ENCODE measurements at places on chromosomes 4 and X. TPM values are rescaled to one million over a fixed set of nuclear protein-coding genes. Genes with fewer than 3 reads are reported as not detected.

DNA sequence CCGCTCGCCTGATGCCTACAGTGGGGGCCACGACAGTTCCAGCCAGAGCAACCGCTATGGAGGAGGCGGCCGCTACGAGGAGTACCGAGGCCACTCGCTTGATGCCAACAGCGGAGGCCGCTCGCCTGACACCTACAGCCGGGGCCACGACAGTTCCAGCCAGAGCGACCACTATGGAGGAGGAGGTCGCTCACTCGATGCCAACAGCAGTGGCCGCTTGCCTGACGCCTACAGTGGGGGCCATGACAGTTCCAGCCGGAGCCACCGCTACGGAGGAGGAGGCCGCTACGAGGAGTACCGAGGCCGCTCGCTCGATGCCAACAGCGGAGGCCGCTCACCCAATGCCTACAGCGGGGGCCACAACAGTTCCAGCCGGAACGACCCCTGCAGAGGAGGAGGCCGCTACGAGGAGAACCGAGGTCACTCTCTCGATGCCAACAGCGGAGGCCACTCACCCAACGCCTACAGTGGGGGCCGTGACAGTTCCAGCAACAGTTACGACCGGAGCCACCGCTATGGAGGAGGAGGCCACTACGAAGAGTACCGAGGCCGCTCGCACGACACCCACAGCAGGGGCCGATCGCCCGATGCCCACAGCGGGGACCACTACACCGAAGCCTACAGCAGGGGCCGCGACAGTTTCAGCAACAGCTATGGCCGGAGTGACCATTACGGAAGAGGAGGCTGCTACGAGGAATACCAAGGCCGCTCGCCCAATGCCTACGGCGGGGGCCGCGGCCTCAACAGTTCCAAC, 2.5 kb downstream of the RBMXL3 start:
- no peak for DNase-seq

DNA sequence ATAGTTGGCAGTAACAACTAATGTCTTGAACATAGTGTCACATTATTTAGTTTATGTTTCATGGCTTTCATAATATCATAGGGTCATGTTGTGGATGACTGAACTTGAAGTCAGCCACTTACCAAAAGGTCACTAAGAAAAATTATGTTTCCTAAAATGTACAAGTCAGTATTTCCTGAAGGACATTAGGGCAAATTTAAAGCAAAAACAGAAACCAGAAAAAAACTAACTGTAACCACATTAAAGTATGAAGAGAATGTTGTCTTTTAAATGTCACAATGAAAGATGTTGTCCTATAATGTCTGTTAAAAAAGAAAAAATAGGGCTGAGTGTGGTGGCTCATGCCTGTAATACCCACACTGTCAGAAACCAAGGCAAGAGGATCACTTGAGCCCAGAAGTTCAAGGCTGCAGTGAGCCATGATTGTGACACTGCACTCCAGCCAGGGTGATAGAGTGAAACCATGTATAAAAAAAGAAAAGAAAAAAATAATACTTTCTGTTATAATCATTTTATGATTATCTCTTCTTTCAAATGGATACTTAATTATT, 55.8 kb downstream of the HHIP start:
- DNase-seq, result no peak

DNA sequence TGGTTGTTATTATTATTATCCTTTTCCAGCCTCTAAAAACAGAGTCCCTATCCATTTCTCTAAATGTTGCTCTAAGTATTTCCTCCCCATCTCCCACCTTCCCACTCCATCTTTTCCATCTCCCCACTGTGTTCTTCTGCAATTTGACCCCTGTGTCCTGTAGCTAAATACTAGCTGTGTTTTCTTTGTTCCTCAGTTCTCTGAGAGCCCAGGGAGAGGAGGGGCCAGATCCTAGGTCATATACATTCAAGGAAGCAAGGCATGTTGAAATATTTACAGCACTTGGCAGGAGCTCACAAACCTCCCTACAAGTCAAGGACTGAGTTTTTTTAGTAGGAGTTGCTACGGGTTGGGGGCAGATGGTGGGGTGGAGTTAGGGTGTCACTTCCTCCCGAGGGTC, 10.5 kb downstream of the SLC16A2 start:
- no peak for DNase-seq

The WDR19 gene
- total RNA-seq, result 32.9 TPM

The HMX1 gene
- total RNA-seq, result not detected

The ADAMTS3 gene
- 0.26 TPM for total RNA-seq

DNA sequence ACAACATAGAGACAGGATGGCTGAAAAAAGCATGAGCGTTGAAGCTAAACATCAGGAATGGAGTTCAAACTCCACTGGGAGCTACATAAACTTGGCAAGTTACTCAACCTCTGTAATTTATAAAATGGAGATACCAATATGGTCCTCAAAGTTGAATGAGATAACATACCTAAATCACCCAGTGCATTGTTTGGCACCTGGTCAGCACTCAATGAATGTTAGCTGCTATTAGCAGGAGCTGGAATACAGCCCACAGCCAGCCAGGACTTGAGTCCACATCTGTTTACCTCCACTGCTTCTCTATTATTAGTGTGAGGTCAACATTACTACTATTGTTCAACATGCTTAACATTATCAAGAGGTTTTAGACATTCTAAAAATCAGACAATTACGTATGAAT, 97.9 kb downstream of the NR3C2 start:
- DNase-seq, result peak; percentile 59

The PAGE4 gene
- not detected for total RNA-seq

- no peak for DNase-seq
Measured at GRCh38 chr4:20253283-20253734, 1.6 kb downstream of the SLIT2 start.

The SLC38A5 gene
- 166 TPM for total RNA-seq

- peak; percentile 27 for DNase-seq
Measured at GRCh38 chr4:99202536-99202935, 16.5 kb downstream of the ADH6 start.

The CT45A1 gene
- total RNA-seq, result not detected

The EFNB1 gene
- total RNA-seq, result 12.5 TPM

DNA sequence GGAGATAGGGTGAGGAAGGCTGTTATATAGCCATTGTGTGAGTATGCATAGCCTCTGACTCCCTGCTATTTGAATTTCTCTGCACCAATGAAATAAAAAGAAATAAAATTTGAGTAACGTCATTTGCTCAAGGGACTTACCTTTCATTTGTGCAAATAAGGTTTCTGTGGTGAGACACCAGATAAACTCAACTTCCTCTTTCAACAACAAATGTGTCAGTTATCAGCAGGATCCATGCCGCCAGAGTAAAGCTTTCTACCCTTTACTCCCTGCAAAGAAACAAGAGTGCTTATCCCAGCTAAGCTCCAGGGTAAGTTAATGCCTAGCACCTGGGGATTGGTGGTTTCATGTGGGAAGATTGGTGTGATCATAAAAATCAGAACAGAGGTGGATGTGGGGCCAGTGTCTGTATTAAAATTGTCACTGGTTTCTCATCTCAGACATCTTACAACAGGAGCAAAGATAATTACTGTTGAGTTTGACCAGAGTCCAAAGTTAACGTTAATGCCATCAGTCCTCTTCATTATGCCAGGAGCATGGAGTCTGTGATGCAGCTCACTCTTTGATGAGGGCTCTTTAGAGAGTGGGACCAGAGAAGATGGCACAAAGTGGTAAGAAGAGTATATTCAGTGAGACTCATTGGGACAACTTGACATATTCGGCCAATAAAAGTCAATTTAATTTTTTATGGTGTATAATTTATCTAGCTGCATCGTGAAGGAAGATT, at the start of gene P2RY10:
TSS of gene P2RY10 (plus strand) at position 206 of the 727 bp plus-strand sequence. CDS start 15,130 bp downstream, outside the sequence.
- DNase-seq, result no peak

The SRPK3 gene
- total RNA-seq, result not detected

- DNase-seq, result no peak
Measured at GRCh38 chr4:53647547-53647946, 56.3 kb upstream of the LNX1 start.

DNA sequence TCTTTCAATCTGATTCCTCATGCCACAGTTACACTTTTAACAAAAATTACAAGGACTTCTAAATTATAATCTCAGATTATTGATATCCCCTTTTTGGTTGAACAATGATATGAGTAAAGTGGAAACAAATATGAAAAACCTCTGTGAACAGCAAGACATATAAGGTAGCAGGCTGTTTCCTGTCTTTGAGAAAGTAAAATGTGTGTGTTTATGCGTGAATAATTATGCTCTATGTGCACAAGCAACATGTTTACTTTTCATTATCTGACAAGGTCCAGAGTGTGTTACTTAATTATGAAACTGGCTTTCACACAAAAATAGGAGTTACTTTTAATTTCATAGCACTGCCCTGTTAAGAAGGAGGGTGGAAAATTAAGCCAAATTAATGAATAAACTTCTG, 43.1 kb downstream of the DDIT4L start:
- no peak for DNase-seq

The AFM gene
- total RNA-seq, result 0.33 TPM

The RHOXF2 gene
- not detected for total RNA-seq

The HMGN5 gene
- 2.1 TPM for total RNA-seq

DNA sequence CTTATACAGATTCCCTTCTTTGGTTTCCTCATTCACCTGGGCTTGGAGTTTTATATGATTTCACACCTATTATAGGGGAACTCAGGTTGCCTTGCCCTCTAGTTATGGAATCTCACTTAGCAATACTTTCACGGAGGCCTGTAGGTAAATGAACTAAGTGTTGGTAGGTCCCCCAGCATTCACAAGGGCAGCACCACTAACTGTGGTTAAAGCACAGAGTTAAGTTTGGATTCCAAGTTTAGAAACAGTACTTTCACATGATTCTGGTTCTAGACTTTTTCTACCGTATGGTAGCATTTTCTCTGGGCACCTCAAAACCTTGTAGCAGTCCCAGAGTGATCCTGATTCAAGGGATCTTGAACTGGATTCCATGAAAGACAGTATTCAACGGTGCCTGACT, 46.4 kb downstream of the SH2D1A start:
- no peak for DNase-seq

The HHIP gene
- 0.66 TPM for total RNA-seq

DNA sequence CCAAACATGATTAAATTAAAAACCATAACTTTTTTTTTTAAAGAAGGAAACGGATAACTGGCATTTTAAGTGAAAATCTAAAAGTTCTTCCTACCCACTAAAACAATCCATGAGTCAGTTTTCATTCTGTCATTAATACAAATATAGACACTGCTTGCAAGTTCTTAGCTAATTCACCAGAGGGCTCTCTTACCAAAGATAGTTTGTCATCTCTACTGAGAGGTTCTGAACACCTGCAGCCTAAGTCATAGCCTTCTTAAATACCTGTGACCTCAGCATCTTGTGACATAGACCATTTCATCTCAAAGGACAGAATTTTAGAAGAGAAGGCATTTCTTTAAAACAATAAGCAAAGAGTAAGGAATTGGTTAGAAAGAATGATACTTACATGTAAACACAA, 65.3 kb upstream of the FAM120C start:
- DNase-seq, result no peak

GRCh38 chr4:133137571-133137970, 11.5 kb upstream of the PCDH10 start:
- no peak for DNase-seq

- DNase-seq, result no peak
Measured at GRCh38 chr4:23915459-23916132, 25.7 kb upstream of the PPARGC1A start.

DNA sequence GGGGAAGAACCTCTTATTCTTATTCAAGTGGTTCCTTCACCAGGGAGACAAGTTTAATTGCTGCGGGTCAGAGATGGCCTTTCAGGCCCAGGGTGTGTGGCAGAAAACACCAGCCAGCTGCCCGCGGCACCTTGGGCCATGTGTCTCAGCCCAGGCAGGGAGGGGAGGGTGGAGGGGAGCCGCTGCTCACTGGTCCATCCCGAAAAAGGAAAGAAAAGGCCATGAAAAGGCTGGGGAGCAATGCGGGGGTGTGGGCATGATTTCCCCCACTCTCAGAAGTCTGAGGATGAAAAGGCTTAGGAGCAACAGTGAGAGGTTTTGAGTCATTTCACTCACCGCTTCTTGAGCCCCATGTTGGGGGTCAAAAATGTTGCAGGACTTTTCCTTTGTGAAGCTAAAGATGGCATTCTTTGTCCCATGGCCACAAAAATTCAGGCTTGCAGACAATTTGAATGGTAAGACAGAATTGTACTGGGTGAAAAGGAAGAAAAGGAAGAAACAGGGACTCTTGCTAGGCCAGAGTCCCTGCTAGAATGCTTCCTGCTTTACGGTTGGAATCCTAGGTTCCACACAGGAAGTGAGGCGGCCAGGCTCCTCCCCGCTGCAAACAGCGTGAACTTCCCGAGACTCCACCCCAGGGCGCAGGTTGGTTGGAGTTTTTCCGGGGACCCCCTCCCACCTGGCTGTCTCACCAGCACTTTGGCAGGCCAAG, 17.4 kb upstream of the FAM47E start:
- DNase-seq, result no peak

The MSANTD1 gene
- total RNA-seq, result 2.6 TPM

GRCh38 chrX:20477836-20478524, 211.3 kb upstream of the RPS6KA3 start:
- DNase-seq, result no peak

GRCh38 chrX:106952988-106953387, 32.8 kb downstream of the CLDN2 start:
- no peak for DNase-seq

- DNase-seq, result no peak
Measured at GRCh38 chr4:138393886-138394610, 151.9 kb upstream of the SLC7A11 start.

DNA sequence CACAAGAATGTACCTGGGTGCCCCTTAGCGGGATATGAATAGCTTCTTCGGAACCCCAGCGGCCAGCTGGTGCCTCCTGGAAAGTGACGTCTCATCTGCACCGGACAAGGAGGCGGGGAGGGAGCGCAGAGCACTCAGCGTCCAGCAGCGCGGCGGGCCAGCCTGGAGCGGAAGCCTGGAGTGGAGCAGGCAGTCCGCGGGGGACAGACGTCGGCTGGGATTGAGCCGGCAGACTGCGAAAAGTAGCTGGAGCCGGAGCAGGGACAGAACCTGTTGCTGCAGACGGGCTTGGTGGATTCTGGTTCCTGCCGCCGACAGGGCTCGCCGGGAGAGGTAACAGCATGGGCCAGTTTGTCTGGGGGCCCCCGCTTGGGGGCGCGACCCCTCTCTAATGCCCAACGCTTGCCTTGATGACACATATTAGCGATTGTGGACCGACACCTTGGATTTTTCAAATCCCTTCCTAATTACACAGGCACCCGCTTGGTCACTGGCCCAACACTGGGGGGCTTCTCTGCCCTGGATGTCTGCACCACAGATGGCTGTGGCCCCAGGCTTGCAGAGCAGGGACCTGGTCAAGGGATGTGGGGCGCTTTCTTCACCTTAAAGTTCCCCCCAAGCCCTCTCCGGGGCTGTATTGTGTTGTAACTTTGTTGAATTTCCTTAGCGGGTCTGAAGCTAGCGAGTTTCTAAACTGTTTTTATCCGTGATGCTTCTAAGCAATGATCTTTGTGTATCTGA, at the start of gene NPFFR2:
TSS of gene NPFFR2 (plus strand) at position 133 of the 741 bp plus-strand sequence. CDS start 96,592 bp downstream, outside the sequence.
- peak; percentile 15 for DNase-seq

The SYAP1 gene
- total RNA-seq, result 15.3 TPM
